ENCODE measurements at places on chromosomes 1 and 21.

DNA sequence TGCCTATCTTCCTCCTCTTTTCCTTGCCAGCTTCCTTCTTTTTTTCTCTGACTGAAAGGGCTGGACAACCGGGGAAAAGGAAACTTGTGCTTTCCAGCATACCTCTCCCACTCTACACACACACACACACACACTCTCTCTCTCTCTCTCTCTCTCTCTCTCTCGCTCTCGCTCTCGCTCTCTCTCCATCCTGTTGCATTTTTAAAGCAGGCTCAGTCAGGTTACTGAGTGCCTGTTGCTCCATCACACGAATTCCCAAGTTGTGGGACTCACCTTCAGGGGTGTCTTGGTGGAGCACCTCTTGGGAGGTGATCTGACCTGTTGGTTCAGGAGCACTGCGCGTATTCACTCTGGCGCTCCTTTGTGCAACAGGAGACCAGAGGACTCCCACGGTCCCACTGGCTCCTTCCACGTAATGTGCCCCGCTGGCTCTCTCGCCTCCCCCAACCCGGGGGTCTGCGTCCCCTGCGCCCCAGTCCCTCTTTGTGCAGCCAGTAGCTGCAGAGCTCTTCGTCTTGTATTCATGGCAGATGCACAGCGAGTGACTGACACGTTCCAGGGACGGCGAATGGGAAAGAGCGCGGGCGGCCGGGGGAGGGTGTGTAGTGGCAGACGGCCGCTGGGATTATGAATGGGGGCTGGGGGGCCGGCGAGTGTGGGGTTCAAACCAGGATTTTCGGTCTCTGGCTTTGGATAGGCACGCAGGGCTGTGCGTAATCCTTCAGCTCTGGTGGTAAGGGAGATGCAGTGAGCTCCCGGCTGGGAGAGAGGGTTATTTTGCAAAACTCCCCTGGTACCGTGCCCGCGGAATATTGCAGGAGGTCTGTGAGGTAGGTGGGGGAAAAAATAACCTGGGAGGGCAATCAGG lies 660 bp upstream of the PDE4B start:
- no peak for DNase-seq

- DNase-seq = peak; percentile 5
Observed at GRCh38 chr1:188670837-188671236, 1806.8 kb downstream of the BRINP3 start.

GRCh38 chr1:24594328-24594598 lies 38.4 kb downstream of the NCMAP start:
- no peak for DNase-seq

DNA sequence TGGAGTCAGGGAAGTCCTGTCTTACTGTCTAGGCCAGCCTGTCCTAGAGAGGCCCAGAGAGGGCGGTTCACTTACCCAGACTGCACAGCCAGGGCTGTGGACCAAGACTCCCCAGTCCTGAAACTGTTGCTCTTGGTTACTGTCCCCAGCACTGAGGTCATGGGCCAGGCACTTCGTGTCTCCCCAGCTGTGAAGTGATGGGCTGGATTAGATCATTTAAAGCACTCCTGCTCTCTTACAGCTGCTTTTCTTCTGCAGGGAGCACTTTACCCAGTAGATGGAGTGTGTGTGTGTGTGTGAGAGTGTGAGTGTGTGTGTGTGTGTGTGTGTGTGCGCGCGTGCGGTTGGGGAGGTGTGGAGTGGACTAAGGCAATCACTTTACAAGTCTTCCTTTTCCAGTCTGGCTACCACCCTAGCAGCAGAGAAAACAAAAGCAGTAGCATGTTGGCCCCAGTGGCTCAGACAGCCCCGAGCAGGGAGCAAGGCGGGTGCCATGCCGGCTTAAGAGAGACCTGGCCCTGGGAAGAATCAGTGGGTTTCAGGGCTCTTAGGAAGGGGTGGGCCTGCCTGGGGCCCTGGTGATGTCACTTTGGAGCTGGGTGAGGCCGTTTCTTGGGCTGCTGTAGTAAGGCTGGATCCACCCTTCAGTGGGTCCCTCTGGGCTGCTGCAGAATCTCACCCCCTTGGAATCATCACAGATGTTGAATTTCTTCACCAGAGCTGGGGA lies 2.4 kb downstream of the SPSB1 start:
- no peak for DNase-seq

GRCh38 chr1:53959664-53960250 lies 13.6 kb downstream of the LRRC42 start:
- DNase-seq = no peak

- DNase-seq = no peak
Observed at GRCh38 chr1:16094453-16095158, 21.2 kb upstream of the FAM131C start.

GRCh38 chr1:115430441-115431158 lies 92.6 kb upstream of the NGF start:
- DNase-seq = peak; percentile 81

GRCh38 chr1:67626090-67626860 lies 58.7 kb upstream of the GADD45A start:
- peak; percentile 76 for DNase-seq

GRCh38 chr1:160718210-160718609 lies 6.6 kb upstream of the CD48 start:
- no peak for DNase-seq

DNA sequence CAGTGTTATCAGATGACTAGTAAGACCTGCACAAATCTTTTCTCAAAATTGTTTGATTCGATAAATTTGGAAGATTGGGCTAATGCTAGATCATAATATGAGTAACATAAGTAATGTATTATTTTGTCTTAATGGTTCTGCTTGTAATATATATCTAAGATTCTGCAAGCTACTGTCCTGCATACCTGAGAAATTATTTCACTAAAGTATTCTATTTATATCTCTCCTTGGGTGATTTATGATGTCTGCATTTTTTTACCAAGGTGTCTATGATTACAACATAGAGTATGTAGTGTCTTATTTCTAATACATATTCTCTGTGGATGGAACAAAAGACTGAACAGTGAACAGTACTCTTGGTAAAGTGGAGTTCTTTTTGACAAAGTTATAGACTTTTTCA lies 166.6 kb downstream of the CLEC20A start:
- DNase-seq = no peak

GRCh38 chr1:47406966-47407365 lies 9.1 kb upstream of the FOXE3 start:
- no peak for DNase-seq

- no peak for DNase-seq
Observed at GRCh38 chr1:94284476-94284875, 47.1 kb upstream of the ARHGAP29 start.

DNA sequence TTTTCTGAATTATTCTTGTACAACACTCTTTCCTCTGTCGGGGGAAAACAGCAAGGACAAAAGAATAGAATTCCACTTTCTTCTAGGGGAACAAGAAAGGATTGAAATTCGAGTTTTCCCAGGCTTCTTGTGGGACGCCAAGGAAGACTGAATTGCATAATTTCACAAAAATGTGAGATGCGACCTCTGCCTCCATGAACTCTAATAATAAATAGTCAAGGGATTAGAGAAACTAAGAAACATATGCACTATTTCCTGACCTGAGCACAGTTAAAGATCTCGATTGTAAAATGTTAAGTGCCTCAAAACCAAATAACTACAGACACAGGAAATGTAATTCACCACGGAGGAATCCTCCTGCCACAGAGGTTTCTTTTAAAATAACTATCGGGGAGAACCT lies 117.3 kb upstream of the MARK1 start:
- peak; percentile 17 for DNase-seq

DNA sequence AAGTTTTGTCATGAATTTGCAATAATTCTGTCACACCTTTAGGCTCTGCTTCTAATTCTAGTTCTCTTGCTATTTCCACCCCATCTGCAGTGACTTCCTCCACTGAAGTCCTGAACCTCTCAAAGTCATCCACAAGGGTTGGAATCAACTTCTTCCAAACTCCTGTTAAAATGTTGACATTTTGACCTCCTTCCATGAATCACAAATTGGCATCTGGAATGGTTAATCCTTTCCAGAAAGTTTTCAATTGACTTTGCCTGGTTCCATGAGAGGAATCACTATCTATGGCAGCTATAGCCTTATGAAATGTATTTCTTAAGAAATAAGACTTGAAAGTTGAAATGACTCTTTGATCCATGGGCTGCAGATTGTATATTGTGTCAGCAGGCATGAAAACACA lies 19.7 kb upstream of the SFT2D2 start:
- no peak for DNase-seq

DNA sequence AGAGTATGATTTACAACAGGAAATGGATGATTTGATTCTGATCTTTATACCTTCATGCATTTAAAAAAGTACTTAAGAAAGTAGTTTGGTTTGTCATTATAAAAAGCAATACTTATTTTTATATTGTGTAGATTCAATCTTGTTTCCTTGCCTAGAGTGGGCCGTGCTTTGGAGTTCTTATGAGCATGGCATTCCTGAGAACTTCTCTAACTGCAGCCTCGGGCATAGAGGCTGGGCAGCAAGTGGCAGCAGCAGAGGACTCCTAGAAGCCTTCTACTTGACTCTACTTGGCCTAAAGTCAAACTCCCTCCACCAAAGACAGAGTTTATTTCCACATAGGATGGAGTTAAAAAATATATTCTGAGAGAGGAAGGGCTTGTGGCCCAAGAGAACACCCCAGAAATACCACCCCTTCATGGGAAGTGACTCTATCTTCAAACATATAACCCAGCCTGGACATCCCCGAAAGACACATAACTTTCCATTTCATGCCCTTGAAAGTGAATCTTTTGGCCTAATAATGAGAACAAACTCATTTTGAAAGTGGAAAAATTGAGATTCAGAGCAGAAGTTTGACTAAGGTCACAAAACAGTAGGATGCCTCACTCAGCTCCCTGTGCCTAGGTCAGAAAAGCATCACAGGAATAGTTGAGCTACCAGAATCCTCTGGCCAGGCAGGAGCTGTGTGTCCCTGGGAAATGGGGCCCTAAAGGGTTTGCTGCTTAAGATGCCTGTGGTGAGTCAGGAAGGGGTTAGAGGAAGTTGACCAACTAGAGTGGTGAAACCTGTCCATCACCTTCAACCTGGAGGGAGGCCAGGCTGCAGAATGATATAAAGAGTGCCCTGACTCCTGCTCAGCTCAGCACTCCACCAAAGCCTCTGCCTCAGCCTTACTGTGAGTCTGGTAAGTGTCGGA lies at the start of gene IVL:
IVL (plus strand) TSS at position 861 of the 916 bp plus-strand sequence. CDS start 1,252 bp downstream, outside the sequence.
- DNase-seq = peak; percentile 7

DNA sequence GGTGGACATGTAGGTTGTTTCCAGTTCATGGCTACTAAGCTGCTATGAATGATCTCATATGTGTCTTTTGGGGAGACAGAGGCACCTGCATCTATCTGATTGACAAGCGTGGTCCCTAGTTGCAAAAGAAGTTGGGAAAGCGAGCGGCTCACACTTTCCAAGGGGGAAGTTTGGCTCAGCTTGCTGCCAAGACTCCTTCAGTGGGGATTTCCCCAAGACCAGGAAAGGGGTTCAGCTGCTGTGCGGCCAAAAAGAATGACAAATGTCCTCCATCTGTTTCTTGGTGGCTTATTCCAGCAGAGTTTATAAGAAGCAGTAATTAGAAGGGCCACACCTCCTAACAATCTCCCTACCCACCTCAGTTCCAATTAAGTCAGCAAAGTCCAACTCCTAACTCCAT lies 128.5 kb upstream of the GALNT2 start:
- DNase-seq = no peak

- no peak for DNase-seq
Observed at GRCh38 chr1:211642870-211643269, 32.6 kb downstream of the NEK2 start.

GRCh38 chr1:70745199-70745598 lies 302.4 kb downstream of the PTGER3 start:
- DNase-seq = no peak

- no peak for DNase-seq
Observed at GRCh38 chr1:91894036-91894761, 8.2 kb upstream of the TGFBR3 start.

- DNase-seq = no peak
Observed at GRCh38 chr1:54979327-54979891, 1.0 kb upstream of the TMEM61 start.

- DNase-seq = no peak
Observed at GRCh38 chr1:2398871-2399270, 7.2 kb downstream of the RER1 start.

DNA sequence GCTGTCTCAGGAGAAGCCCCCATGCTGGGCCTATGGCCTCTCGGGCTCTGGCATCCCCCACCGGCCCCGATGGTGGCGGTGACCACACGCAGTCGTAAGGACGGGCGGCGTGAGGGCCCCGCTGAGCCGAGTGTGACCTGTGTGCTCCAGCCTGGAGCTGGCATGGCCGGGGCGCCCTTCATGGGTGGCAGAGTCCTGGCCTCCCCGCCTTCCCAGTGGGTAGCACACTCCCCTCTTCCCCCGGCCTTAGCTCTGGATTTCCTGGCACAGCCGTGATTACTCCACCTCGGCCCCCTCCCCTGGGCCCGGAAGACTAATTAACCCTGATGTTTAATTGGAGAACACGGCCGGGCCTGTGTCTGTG lies 44.6 kb downstream of the SLX9 start:
- DNase-seq = no peak

GRCh38 chr1:153919876-153920852 lies 2.6 kb downstream of the GATAD2B start:
- DNase-seq = no peak

GRCh38 chr1:166693673-166694297 lies 145.5 kb upstream of the POGK start:
- DNase-seq = no peak

DNA sequence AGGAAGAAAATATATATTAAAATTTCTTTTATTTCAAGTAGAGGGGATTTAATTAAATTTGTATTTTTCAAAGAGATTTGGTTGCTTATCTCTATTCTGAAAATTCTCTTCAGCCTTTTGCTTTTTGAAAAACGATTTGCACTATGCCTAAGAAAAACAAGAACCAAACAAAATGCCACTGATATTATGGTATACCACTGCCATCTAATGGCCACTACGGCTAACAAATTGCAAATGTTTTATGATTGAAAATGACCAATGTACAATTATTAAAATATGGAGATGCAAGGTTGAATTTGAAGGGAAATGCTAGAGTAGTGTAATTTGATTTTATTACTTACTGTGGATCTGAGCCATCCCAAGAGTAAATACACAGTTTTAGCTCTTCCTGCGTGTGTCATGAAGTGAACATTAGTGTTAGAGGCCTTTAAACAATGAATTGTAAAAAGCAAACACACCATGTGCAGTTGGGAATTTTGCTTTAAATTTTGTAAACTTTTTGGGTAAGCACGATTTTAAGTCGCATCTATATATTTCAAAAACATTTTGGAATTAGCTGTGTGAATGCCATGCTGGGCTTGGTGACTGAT lies 137.4 kb upstream of the USP25 start:
- no peak for DNase-seq

DNA sequence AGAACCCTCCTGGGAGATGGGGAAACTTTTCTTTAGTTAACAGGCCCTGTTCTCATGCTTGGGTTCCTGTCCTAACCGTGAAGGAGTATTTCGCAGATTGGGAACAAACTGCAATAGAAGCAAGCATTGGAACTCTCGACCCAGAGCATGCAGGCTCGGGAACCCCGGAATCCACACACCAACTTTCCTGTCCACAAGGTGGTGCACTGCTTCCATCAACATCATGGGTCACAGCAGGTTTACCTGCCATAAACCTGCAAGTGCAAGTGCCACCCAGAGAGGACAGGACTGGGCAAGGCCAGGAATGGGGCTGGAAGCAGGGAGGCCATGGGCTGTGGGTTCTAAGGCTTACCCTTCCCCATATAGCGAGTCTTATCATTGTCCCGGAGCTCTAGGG lies 6.9 kb downstream of the ENO1 start:
- no peak for DNase-seq

Measured in skeletal muscle cell (primary cell).